ENCODE measurements at places on chromosomes 11 and 22. TPM values are rescaled to one million over a fixed set of nuclear protein-coding genes. Genes with fewer than 3 reads are reported as not detected.
A peak's percentile ranks its signal among the peaks of the same experiment; 100 is the strongest.

- H3K27ac ChIP-seq = no peak overlapping the region
- no peaks in the 10 kb centered on the region for H3K36me3 ChIP-seq
- H3K27me3 ChIP-seq = no peaks in the 10 kb centered on the region
- H3K4me1 ChIP-seq = no peaks in the 10 kb centered on the region
These were observed 12.2 kb upstream of the MMP12 start for GRCh38 chr11:102886999-102887398.

DNA sequence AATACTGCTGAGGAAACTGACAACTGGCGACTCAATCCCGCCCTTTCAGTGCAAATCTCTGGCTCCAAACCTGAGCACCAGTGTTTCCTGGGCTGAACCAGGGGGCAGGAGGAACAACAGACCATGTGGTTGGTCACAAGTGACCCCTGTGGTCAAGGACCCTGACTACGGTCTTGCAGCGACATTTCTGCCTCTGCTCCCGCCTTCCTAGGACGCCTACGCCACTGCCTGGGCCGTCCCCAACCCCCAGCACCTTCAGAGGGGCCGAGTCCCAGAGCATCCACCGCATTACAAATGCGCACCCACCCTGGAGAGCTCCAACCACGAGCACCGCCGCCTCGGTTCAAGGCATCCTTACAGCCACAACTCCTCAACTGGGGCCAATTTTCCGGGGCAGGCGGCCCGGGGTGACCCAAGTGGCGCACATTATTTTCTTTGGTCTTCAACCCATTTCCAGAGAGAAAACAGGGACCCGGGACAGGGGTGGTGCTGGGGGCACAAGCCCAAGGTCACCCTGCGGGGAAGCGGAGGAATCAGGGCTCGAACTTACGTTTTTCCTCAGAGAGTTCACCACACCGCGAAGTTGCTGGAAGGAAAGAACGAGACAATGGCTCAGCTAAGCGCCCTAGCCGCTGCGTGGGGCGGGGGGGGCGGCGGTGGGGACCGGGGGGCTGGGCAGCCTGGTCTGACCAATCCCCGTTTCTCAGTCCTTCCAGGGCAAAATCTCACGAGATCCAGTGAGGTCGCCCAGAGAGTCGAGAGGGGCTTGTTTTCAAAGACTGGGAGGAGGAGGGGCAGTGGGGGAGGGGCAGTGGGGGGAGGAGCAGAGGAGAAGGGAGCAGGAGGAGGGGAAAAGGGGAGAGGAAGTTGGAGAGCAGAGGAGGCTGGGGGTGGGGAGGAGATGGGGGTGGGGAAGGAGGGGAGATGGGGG is 1.8 kb downstream of the PRAME start:
- DNase-seq = no peak
- H3K4me1 ChIP-seq = peaks cover 9% of the 10 kb centered on the region
- no peak overlapping the region for H3K4me3 ChIP-seq
- no peaks in the 10 kb centered on the region for H3K27me3 ChIP-seq
- no peak overlapping the region for H3K27ac ChIP-seq

DNA sequence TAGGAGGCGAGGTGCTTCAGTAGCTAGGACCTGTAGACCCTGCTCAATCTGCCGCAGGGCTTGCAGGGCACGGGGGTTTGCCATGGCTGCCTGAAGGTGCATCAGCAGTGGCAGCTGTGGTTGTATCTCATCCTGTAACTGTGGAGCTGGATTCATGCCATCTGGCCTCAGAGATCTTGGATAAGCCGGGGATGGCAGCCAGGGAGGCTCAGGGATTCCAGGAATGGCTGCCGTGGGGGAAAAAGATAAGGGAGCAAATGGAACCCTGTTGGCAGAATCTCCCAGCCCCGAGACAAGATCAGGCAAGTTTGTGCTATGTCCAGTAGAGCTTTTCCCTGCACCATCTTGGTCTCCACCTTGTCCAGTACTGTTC is 1.8 kb downstream of the UBQLN3 start:
- no peak overlapping the region for H3K4me3 ChIP-seq
- no peaks in the 10 kb centered on the region for H3K27me3 ChIP-seq
- H3K27ac ChIP-seq = no peak overlapping the region
- no peaks in the 10 kb centered on the region for H3K4me1 ChIP-seq
- no peaks in the 10 kb centered on the region for H3K36me3 ChIP-seq

DNA sequence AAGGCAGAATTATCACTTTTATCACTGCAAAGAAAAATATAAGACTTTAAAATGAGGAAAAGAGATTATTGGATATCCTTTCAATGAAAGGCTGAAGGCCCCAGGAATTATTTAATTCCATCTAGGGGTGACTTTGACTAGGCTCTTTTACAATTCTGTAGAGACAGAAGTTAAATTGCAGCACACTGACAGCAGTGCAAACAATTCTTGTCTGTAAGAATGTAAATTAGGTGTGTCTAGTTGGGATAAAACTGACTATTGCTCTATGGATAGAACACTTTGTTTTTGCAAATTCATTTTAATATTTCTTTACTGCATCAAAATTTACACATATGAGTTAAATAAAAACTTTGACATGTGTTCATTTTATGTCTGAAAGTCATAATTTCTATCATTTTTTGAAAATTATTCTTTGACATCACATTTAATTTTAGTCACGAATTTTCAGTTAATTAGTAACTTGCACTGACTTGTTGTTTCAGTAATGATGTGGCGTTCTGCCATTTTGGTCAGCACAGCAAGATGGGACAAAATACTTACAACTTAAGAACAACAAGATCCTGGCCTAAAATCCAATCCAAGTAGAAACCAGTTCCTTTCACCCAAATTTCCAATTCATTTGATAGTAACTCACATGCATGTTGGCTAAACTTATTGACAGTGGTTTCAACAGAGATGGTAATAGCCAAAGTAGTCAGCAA is 75.1 kb downstream of the SLC36A4 start:
- no peaks in the 10 kb centered on the region for H3K36me3 ChIP-seq
- no peak overlapping the region for H3K27ac ChIP-seq
- H3K4me1 ChIP-seq = no peaks in the 10 kb centered on the region
- no peak overlapping the region for H3K4me3 ChIP-seq
- peaks cover 2% of the 10 kb centered on the region for H3K27me3 ChIP-seq
- no peak for DNase-seq

- peak overlapping the region; percentile 33 for H3K4me3 ChIP-seq
- peak overlapping the region; percentile 32 for H3K27ac ChIP-seq
- peak; percentile 93 for DNase-seq
These were observed 24.2 kb downstream of the PARVG start for GRCh38 chr22:44204739-44205515.

DNA sequence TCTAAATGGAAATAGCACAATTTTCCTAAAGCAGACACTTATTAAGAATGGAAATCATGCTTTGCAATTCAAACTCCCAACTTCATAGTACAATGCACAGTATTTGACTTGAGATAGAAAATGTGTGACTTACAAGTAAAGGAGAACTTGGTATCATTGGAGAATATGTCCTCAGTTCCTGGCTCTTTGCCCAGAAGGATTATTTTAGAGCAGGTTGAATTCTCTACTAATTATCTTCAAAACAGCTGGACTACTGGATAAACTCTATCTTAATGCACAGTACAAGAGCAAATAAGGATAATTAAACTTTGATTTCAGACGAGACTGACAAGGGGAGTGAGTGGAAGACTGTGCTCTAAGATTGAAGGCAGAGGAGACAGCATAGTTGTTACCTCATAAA is 839.4 kb downstream of the OPCML start:
- no peaks in the 10 kb centered on the region for H3K4me1 ChIP-seq
- no peak for DNase-seq
- H3K27ac ChIP-seq = no peak overlapping the region
- H3K36me3 ChIP-seq = no peaks in the 10 kb centered on the region
- H3K4me3 ChIP-seq = no peak overlapping the region
- no peaks in the 10 kb centered on the region for H3K27me3 ChIP-seq

DNA sequence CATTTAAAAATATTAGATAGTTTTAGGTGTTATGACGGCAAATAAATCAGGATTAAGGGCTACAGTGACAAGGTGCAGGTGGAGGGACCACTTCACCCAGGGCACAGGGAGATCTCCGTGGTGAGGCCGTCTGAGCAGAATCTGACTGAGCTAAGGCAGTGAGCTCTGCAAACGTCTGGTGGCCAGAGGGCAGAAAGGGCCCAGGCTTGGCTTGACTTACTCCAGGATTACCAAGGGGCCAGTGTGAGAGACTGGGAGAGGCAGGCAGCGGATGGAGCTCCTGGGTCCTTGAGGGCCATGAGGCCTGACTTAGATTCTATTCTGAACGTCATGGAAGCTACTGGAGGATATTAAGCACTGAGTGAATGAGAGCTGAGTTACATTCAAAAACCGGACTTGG is 125.9 kb upstream of the B3GAT1 start:
- no peaks in the 10 kb centered on the region for H3K27me3 ChIP-seq
- no peak overlapping the region for H3K4me3 ChIP-seq
- DNase-seq = no peak
- H3K27ac ChIP-seq = no peak overlapping the region

DNA sequence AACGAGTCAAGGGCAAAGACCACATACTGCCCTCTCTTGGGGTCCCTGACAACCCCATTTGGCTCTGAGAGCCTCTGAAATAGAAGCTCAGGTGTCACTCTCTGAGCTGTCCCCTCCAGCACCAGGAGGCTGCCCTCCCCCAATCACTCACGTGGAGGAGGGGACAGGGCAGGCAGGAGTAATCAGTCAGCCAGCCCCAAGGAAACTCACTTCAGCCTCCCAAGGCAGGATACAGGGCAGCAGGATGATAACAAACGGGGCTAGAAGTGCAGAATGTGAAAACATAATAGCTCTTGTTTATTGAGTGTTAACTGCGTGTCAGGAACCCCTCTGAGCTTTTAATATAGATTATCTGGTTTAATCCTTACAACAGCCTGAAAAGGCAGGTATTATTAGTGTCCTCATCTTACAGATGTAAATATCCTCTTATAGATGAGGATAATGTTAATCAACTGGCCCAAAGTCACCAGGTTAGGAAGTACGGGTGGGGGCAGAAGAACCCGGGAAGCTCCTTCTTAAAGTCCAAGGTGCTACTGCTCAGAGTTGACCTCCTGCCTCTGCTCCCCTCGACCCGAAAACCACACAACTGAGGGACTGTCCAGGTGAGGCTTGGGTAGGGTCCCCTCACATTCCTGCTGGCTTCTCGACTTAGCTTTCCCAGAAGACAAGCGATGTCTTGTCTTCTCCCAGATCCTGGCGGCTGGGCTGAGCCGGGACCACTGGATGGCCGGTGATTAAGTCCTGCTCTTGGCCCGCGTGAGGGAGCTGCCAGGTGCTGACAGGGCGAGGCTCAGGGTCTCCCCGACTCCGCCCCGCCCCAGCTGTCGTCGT is 2.7 kb downstream of the CHRM4 start:
- no peak for DNase-seq

GRCh38 chr11:61279934-61280659 is 15.0 kb downstream of the VWCE start:
- H3K27me3 ChIP-seq = no peaks in the 10 kb centered on the region
- H3K4me3 ChIP-seq = no peak overlapping the region
- H3K4me1 ChIP-seq = no peaks in the 10 kb centered on the region
- no peaks in the 10 kb centered on the region for H3K36me3 ChIP-seq

DNA sequence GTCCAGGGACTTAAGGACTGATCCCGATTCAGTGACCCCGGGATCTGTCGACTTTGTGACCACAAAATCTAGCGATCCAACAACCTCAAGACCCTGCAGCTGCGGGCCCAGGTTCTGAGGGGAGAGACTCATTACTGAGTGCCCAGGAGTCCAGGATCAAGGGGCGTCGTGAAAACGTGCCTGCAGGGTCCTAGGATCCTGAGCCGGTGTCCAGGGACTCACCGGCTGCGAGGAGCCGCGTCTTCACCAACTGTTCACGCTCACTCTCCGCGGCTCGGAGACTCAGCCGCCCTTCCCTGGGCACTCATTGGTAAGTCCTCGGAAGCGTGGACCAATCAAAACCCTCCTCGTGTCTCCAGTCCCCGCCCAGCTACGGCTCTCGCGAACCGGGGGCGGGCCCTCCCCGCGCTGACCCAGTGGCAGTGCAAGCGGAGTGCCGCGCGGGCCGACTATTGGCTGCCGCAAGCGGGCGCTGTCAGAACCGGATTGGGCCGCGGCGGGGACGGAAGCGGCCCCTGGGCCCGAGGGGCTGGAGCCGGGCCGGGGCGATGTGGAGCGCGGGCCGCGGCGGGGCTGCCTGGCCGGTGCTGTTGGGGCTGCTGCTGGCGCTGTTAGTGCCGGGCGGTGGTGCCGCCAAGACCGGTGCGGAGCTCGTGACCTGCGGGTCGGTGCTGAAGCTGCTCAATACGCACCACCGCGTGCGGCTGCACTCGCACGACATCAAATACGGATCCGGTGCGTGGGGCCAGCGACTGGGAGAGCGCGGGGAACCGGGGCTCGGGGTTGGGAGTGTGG is at the start of gene SDF2L1:
Gene SDF2L1 (plus strand): TSS at position 514 of the 795 bp plus-strand sequence. CDS start 35 bp downstream, at position 549.
- H3K4me3 ChIP-seq = peak within 1 kb of the TSS; percentile 80
- peaks cover 22% of the 10 kb centered on the region for H3K4me1 ChIP-seq
- H3K27ac ChIP-seq = 0 out of 2 replicates have a peak within 1 kb of the TSS, but pooled peaks have one; percentile 9
- H3K36me3 ChIP-seq = no peaks in the 10 kb centered on the region

GRCh38 chr11:944711-945470 is 19.2 kb downstream of the AP2A2 start:
- no peak overlapping the region for H3K27ac ChIP-seq
- H3K4me1 ChIP-seq = no peaks in the 10 kb centered on the region
- H3K4me3 ChIP-seq = no peak overlapping the region

GRCh38 chr11:27660171-27660570 is 40.1 kb downstream of the BDNF start:
- DNase-seq = no peak
- no peaks in the 10 kb centered on the region for H3K36me3 ChIP-seq
- H3K4me1 ChIP-seq = no peaks in the 10 kb centered on the region
- H3K27ac ChIP-seq = no peak overlapping the region
- no peaks in the 10 kb centered on the region for H3K27me3 ChIP-seq

ZNF74 gene
- not detected for total RNA-seq

MS4A4A gene
- total RNA-seq = not detected

CRELD2 gene
- 34.2 TPM for total RNA-seq

ART5 gene
- not detected for total RNA-seq

POU2AF2 gene
- not detected for total RNA-seq

INPP5J gene
- 18.3 TPM for total RNA-seq

TPBGL gene
- total RNA-seq = not detected
